ENCODE measurements at places on chromosomes 2 and 18.
A peak's percentile ranks its signal among the peaks of the same experiment; 100 is the strongest.

- DNase-seq = no peak
These were observed 303.4 kb downstream of the IRS1 start for GRCh38 chr2:226496273-226496550.

- no peak for DNase-seq
These were observed 136.5 kb downstream of the UBR3 start for GRCh38 chr2:169963786-169964185.

DNA sequence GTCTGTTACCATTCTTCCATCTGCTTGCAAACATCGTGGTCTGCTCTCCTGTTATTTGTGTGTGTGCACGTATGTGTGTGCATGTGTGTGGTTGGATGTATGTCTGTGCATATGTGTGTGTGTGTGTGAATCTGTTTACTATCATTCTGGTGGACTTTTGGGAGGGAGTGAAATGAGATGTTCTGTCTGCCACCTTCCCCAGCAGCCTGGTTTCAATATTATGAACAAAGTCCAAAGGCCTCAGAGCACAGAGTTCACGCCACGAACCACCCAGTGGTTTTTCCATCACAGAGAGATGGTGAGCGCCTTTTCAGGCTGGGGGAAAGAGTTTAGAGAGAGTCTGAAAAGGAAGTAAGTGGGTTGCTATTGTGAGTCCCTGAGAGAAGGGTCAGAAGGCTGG lies 67.1 kb upstream of the YWHAQ start:
- no peak for DNase-seq

DNA sequence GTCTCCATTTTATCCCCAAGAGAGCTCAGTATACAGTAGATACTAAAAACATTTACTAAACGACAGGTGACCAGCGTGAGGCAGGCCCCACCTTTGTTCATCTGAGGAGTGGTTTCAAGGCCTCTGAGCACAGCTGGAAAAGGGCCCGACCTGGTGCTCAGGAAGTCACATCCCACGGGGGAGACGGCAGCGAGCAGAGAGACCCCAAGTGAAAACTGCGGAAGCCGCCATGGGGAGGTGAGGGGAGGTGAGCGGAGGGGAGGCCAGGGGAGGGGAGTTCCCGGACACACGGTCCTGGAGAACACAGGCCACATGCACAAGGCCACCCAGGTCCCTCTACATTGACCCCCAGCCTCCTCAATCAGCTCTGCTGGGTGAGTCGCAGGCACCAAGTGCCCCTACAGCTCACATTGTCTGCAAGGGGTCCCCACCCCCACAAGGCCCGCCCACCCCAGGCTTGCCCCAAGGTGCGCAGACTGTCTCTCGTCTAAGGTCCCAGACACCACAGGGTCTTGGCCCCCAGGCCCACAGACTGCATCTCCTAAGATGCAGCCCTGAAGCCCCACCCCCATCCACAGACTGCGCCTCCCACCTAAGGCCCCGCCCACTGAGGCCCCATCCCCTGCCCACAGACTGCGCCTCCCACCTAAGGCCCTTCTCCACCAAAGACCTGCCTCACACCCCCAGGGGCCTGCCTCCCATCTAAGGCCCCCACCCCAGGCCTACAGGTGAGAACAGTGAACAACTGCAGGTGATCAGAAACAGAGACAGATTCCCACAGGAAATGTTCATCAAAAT lies 19.1 kb downstream of the PARD6G start:
- DNase-seq = no peak

DNA sequence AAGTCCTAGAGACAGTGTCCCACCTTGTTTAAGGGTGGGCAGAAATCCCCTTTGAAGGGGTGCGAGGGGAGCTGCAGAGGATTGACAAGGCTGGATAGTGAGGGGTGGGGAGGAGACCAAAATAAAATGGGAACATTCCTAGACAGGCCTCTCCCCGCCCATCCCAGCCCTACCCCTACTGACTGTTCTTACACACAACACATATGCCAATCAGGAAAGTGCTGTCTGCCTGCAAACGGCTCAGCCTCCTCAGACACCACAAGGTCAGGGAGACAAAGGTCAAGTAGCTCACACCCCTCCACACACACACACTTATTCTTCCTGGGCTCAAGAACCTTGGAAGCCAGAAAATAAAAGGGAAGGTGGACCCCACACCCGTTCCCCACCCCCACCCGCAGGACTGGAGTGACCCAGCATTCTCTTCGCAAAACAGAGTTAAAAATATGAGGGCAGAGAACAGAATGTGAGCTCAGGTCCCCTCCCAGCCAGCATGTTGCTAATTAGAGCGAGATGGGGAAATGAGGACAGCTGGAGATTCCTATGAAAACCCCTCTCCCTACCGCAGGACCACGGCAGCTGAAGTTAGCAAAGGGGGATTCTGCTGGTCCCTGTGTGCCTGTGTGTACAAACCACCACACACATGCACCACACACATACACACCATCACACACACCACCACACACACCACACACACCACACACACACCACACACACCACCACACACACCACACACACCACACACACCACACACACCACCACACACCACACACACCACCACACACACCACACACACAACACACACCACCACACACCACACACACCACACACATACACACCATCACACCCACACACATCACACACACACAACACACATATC lies 197.8 kb downstream of the TNS1 start:
- no peak for DNase-seq

GRCh38 chr18:40875101-40875615 lies 1079.9 kb upstream of the PIK3C3 start:
- no peak for DNase-seq

GRCh38 chr2:69811018-69811417 lies 18.4 kb upstream of the GMCL1 start:
- no peak for DNase-seq

DNA sequence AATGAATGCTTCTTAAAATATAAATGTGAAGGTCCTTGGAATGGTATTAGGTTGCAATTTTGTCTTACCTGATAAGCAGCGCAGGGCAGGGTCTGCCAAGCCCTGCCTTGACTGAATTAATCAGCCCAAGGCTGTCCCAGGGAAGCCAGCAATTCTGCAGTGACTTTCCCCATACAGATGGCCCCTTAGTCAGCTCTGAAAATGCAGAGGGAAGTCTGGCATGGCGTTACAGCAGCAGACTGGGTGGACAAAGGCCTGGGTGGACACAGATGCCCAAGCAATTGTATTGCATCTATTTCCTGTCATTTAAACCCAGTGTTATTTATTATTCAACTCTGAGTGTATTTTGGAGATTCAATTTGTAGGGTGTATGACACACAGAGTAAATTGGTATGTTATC lies 56.6 kb upstream of the NOL4 start:
- no peak for DNase-seq

GRCh38 chr2:40169430-40169829 lies 282.5 kb downstream of the SLC8A1 start:
- DNase-seq = no peak

GRCh38 chr2:33812707-33813106 lies 213.6 kb upstream of the FAM98A start:
- no peak for DNase-seq

DNA sequence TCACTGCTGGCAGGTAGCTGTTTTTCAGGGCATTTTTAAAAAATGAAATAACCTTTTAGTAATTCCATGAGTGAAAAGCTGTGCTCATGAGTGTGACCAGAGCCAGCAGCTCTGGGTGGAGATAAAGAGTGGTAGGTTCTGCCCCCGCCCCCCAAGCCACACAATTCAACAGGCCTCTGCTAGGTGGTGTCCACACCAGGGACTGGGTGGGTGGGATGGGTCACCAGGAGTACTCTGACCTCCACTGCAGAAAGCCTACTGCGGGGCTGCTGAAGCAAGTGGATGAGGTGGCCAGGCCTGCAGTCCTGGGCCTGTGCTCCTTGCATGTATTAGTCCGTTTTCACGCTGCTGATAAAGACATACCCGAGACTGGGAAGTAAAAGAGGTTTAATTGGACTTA lies 15.3 kb downstream of the PARD6G start:
- no peak for DNase-seq

DNA sequence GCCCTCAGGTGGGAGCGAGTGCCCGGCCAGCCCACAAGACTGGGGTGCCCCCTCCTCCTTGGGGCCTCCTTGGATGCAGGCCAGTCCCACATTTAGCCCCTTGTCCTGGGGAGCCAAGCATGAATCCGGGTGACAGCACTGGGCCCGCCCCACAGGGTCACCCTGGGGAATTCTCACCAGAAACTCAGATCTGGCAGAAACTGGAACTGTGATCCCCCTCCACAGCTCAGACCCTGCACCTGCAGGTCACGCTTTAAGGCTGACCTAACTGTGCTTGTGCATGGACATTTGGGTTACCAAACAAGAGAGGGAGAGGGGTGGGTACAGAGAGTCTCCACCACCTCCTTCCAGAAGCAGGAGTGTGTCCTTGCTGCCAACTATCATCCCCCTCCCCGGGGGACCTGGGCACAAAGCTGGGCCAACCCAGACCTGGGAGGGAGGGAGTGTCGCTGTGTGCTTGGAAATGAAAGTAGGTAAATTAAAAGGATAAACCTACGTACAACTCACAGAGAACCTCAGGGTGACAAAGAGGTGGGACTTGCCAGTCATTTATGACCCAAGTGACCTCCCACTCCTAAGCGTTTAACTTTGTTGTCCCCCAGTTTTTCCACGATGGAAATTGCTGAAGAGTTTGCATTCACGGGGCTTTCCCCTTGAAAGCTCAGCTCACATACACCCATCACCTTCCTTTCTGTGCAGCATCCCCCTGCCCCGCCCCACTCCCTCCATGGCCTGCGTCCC lies 9.1 kb downstream of the ITM2C start:
- DNase-seq = no peak

DNA sequence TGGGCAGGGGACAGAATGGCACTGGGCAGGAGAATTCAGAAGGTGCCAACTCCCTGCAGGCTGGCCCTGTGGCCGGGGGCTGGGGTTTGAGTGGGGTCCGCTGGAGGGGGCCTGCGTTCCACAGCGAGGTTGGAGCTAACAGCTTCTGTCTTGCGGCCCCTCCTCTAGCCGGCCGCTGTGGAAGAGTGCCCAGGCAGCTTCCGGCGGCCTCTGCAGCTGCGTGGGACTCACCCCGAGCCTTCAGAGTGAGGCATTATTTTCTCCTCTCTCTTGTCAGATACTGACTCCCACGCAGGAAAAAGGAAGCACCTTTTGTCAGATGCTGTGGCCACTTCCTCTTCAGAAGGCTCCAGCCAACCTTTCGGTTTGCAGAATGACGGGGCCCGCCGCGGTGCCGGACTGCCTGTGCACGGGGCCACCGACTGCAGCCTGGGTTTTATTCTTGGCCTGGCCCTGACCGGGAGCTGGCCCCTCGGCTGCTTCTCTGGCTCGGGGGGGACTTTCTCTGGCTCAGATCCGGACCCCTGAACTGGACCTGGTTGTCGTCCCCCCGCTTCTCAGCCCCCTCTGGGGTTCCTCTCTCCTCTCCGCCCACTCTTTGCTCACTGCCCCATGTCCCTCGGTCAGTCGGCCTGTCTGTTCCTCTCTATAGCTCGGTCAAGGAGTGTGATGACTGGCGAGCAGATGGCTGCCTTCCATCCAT lies 40.1 kb downstream of the ARHGAP25 start:
- no peak for DNase-seq

GRCh38 chr2:164800572-164800971 lies 41.1 kb downstream of the COBLL1 start:
- no peak for DNase-seq

DNA sequence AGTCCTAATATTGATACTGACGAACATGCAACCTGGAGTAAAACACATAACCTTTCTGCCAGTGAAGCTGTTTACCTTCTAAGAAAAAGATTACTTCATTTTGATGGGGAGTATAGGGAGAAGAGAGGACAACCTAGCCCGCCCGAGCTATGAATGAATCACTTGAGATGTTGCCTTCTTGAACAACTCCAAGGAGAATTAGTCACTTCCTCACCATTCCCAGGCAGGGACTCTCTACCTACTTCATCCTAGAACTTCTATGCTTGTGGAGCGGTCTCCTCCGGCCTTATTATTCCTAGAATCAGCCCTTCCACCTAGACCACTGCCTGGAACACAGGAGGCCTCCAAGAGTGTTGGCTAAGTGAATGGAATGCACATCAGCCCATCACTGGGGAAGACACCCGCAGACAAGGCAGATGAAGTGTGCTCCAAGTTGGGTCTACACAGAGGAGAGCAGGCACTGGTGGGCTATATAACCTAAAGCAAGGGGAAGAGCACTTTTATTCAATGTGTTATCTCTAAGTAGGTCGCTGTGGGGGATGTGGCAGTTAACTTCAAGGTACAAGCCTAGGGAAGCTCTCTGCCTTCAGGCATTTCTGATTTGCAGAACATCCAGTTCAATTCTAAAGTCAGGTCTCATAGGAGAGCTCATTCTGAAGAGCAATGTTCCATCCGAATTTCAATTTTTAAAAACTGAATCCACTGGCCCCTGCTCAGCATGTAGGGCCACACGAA lies 57.4 kb downstream of the STK39 start:
- DNase-seq = no peak

DNA sequence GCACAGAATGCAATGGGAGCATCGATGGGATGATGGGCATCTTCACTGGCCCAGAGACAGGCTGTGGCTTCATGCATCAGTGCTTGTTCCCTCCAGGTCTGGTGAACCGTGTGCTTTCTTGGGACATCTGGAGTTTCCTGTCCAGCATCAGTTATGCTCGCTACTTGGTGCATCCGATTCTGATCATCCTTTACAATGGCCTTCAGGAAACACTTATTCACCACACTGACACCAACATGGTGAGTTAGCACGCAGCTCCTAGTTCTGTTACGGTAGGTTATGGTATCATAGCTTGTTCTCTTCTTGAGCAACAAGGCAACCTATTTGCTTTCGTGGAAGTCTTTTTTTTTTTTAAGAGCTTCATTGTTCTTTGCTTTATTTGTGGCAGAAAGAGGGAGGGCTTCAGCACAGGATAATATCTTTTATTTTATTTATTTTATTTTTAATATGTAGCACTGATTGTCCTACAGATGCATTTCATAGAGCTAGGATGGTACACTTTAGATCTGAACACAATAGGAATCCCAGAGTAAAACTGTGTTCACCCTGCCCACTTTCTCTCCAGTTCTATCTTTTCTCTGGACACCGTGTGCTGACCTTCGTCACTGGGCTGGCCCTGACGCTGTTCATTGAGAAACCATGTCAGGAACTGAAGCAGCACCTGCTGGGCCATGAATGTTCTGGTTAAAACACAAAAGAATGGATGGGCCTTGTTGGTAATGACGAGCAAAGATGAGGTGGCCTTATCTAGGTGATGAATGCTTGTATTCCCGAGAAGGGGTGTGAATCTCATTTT lies 71.2 kb upstream of the SEC11C start:
- no peak for DNase-seq

- peak; percentile 35 for DNase-seq
These were observed 31.2 kb downstream of the KIF3C start for GRCh38 chr2:25951071-25951547.

GRCh38 chr2:119405151-119405550 lies 26.5 kb upstream of the TMEM37 start:
- no peak for DNase-seq

GRCh38 chr2:24826773-24827145 lies 33.5 kb downstream of the CENPO start:
- no peak for DNase-seq

DNA sequence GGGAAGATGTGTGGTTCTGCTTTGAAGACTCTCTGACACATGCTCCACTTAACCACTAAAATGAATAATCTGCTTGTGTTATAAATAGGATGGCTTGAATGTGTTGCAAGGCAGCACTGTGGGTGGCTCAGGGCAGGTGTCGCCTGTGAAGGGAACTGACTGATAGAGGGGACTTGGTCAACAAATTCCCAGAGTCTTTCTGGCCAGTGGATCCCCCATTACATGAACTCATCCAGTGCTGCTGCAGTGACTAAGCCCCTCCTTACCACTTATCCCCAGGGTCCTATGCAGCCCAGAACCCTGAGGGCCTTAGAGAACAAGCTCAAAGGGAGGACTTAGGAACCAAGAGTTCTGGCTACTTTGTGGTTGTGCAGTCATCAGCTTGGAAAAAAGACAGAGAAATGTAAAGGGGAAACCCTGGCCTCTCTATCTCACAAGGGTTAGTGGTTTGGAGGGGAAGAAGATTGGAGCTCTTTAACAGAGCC lies 226.2 kb upstream of the TNP1 start:
- DNase-seq = no peak

Data from activated CD8-positive, alpha-beta memory T cell treated with anti-CD3 and anti-CD28 coated beads for 1 hour (primary cell).